NCI-H69 (cell line): ENCODE measurements at places on chromosomes 13 and 19.

DNA sequence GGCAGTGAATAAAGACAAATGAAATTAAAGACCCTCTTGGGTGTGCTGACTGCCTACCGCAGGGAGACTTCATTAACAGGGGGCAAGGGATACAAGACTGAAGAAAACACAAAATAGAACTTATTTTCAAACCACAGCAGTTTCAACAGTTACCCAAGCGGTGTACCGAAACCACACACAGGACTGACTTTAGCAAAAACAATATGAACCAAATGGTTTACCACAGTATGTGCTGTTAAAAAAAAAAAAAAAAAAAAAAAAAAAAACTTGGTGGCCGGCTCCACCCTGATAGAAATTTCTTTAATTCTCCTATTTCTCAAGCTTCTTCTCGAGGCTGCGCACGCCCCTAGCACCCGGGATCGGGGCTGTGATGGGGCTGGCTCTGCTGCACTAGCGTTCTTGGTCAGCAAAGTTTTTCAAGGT is 42.6 kb downstream of the KLF2 start:
- DNase-seq, result no peak

- DNase-seq, result peak; percentile 18
Measured at GRCh38 chr19:13890136-13890535, 13.2 kb downstream of the NANOS3 start.

GRCh38 chr13:105278943-105279381 is 1256.5 kb downstream of the EFNB2 start:
- DNase-seq, result no peak

GRCh38 chr19:50896591-50897190 is 14.5 kb downstream of the KLK4 start:
- peak; percentile 68 for DNase-seq

DNA sequence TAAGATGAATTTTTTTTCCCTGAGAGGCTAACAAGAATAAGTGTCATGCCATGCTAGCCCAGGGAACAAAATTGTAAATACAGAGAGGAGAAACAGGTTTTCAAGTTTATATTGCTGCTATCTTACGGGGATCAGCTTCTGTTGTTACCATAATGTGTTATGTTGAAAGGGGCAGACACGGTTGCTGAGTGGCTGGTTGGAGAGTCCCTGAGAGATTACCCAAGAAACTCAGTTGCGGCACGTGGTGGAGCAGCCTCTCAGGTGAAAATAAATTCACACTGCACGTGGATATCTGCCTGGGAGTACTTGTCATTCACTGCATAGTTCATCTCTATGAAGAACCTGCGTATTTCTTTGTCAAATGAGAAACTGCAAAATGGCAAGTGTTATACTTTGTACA is 293.6 kb downstream of the TDRD3 start:
- DNase-seq, result no peak

GRCh38 chr13:66210677-66211076 is 1019.5 kb downstream of the PCDH9 start:
- no peak for DNase-seq

DNA sequence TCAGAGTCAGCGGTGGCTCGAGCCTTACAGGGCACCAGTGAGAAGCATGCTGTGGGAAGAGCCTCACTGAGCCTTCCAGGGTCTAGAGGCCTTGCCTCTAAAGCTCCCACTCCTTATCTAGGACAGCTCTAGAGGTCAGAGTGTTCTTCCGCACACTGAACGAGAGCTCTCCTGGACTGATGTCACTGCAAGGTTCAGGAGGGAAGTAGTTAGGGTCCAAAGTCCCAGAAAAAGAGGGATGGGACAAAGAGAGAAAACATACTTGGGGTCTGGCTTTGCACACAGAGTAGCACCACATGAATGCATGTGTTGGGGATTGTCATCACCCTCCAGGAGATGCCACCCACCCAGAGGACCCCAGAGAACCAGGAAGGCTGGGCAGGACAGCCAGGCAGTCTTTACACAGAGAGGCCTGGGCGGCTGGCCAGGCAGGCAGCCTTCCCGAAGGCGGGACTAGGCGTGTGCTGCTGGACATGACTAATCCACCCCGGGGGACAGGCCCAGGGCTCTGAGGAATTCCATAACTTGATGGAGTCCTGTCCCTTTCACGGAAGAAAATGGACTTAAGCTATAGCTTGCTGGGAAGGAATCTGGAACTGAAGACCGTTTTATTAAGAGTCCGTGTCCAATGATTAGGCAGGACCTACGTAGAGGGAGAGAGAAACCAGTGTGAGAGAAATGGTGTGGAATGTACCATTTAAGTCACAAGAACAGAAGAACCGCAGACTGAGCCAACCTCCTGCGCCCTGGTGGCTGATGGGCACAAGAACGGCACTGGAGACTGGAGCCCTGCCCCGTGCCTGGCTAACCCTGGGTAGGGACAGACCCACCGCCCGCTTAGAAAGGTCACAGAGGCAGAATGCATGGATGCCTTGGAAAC is 16.6 kb upstream of the EPHX3 start:
- no peak for DNase-seq

- DNase-seq, result peak; percentile 90
Measured at GRCh38 chr13:93227878-93228642, 1.5 kb downstream of the GPC6 start.

DNA sequence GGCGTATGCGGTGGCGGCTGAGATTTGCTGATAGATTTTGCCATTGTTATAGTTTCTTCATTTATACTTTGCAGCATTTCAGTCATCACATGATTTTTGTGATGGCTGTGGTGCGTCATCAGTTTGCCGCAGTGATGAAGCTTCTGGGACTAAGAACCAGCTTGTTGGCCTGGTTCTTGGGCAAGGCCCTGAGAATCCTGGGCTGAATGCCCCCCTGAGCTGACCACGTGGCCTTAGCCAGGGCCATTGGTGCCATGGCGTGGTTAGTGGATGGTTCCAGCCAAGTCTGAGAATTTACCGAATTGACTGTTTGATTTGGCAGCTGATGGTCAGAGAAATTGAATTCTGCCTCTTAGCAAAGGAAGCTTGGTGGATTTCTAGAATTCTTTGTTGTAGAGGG is 17.8 kb downstream of the GATAD2A start:
- DNase-seq, result no peak

GRCh38 chr19:37999309-38000213 is 92.6 kb downstream of the SIPA1L3 start:
- no peak for DNase-seq

DNA sequence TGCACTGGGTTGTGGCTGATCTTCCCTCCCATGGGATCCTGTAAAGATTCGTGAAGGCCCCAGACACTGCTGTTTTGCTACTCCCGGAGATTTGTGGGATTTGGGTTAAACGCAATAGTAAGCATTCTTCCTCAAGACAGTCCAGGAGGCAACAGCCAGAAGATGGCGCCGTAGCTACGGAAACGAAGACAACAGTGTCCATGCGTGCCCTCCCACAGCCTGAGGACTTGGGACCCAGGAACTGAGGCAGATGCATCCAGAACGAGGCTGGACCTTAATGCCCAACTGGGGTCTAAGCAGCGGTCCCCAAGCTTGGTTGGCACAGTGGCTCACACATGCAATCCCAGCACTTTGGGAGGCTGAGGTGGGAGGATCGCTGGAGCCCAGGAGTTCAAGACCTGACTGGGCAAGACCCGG is 57.6 kb upstream of the ZNF507 start:
- DNase-seq, result peak; percentile 63

GRCh38 chr13:32428581-32429432 is 877 bp upstream of the N4BP2L1 start:
- DNase-seq, result no peak

- no peak for DNase-seq
Measured at GRCh38 chr19:28746478-28746877, 466.5 kb downstream of the UQCRFS1 start.

- DNase-seq, result no peak
Measured at GRCh38 chr13:88976466-88976865, 1305.3 kb downstream of the SLITRK5 start.

DNA sequence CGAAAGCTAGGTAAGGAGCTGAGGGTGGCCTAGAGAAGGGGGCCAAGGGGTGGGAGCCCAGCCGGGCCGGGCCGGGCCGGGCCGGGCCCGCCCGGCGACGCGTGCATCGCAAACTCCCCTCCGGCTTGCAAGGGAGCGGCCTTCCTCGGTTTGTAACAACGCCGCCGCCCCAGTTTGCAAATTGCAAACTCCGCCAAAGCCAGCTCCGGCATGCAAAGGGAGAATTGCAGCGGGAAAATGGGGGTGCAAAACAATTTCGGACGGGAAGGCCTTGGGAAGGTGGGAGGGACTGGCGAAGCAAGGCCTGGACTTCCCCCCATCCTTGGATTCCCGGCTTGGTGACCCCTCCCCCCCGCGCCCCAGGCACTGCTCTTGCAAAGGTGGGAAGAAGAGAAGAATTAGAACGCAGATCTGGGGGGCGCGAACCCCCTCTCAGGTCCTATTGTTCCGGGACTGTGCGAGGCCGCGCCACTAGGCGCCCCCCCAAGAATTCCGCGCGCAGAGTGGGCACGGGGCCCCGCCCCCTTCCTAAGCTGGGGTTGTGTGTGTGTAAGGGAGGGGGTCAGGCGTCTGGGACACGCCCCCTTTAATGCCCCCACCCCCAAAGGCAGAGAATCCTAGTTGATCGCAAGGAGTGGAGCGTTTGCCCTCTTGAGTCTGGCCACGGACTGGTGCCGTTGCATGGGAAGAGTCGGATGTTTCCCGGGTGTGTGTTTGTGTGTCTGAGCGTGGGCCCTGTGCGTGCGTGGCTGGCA is 926 bp downstream of the PRR12 start:
- DNase-seq, result peak; percentile 78

DNA sequence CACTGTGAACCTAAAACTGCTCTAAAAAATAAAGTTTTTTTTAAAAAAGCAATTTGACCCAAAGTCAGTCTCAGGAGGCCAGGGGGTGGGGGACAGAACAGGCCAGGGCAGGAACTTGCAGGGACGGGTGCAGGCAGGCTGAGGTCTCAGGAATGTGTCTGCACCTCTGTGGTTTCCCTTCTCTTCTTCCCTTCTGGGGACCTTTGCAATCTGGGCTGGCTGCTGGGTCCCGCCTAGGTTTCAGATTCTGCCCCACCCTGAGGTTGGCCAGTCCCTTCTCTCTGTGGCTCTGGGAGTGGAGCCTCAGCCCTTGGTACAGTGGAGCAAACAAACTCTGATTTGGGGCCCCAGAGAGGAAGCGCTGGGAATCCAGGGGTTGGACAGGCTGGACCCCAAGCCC is 5.3 kb upstream of the F2RL3 start:
- no peak for DNase-seq

- DNase-seq, result peak; percentile 2
Measured at GRCh38 chr13:83008212-83008929, 873.9 kb downstream of the SLITRK1 start.

DNA sequence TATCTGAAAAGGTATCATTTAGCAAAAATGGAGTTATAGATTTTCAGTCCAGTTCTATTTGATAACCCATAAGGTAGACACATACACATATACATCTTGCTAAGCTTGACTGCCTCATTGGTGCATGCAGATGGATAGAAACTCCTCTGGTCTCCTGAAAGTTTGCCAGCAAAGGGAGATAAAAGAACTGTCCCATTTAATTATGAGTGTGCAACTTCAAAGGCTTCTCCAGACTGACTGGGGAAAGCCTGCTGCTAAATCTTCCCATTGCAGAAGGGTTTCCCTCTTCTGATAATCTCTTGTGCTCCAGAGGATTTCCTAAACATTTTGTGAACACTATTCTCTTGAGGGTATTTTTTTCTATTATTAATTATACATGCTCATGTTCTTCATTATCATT is 131.9 kb downstream of the ITGBL1 start:
- DNase-seq, result peak; percentile 6

- no peak for DNase-seq
Measured at GRCh38 chr19:10908380-10908960, 20.0 kb downstream of the YIPF2 start.

DNA sequence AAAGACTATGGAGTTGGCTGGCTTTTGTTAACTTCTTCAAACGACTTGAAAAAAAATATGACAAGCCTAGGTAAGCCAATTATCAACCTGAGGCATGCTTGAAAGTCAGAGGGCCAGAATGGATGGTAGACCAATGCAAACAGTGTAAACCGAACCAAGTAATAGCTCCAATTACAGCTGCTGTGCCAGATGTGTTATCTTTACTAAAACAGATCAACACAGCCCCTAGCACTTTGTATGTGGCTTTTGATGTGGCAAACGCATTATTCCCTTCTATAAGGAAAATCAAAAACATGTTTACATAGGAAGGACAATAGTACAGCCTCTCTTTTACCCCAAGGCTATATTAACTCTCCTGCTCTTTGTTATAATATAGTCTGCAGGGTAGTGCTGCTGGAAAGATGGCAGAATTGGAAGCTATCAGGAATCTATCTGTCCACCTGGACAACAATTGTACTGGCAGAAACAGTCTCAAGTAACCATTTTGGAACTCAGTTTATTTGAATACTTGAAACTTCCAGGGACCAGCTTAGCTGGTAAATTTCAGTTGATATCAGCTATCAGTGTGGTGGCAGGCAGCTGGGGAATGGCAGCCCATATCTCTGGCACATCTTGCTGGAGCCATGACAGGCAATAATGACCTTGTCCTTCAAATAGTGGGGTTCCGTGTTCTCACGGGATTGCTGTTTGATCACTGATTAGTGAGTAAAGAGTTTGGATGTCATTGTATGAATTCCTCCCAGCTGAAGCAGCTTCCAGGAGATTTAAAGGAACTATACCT is 144.4 kb upstream of the WASF3 start:
- peak; percentile 39 for DNase-seq

- no peak for DNase-seq
Measured at GRCh38 chr13:104318121-104318520, 1251.9 kb upstream of the SLC10A2 start.
